Sigmoid colon (tissue), 7 donors: ENCODE measurements at places on chromosomes 13 and 19. TPM values are rescaled to one million over a fixed set of nuclear protein-coding genes. Genes with fewer than 3 reads are reported as not detected.

Gene IGFL4
- not detected for polyA plus RNA-seq

Gene RAB4B
- 58.3 TPM for polyA plus RNA-seq

Gene UCHL3
- polyA plus RNA-seq, result 57.1 TPM

Gene SHANK1
- not detected for polyA plus RNA-seq

Gene FPR3
- 6.1 TPM for polyA plus RNA-seq

Gene FGF14
- under 0.01 TPM for polyA plus RNA-seq

Gene RAB3D
- polyA plus RNA-seq, result 9.7 TPM
